Activated CD4-positive, alpha-beta T cell treated with anti-CD3 and anti-CD28 coated beads, Interleukin-2, amount 50 U/mL, for 1 hour (primary cell): ENCODE measurements at places on chromosomes 7 and 10.

GRCh38 chr10:17033529-17034260 lies 95.9 kb downstream of the CUBN start:
- DNase-seq, result no peak

GRCh38 chr10:32161586-32161985 lies 105.4 kb upstream of the KIF5B start:
- DNase-seq, result no peak

DNA sequence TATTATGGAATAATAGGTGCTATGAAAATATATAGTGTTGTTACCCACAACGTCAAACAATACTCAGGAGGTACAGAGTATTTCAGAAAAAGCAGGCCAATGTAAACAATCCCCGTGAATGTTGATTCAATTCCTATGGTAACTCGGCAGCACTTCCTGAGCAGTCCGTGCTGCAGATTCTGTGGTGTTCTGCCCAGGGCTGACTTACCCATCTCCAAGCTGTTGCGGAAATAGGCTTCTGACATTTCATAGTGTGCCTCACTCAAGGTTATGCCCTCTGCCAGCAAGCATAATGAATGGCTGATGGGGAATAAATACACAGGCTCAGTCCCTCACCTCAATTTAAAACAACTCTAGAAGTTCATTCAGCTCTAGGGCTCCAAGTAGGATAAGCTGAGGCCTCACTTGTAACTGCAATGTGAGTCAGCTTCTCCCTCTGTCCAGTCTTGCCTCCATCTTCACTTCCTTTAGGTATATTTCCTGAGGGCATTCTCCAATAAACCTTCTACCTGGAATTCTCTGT lies 177.6 kb downstream of the GNAI1 start:
- no peak for DNase-seq

DNA sequence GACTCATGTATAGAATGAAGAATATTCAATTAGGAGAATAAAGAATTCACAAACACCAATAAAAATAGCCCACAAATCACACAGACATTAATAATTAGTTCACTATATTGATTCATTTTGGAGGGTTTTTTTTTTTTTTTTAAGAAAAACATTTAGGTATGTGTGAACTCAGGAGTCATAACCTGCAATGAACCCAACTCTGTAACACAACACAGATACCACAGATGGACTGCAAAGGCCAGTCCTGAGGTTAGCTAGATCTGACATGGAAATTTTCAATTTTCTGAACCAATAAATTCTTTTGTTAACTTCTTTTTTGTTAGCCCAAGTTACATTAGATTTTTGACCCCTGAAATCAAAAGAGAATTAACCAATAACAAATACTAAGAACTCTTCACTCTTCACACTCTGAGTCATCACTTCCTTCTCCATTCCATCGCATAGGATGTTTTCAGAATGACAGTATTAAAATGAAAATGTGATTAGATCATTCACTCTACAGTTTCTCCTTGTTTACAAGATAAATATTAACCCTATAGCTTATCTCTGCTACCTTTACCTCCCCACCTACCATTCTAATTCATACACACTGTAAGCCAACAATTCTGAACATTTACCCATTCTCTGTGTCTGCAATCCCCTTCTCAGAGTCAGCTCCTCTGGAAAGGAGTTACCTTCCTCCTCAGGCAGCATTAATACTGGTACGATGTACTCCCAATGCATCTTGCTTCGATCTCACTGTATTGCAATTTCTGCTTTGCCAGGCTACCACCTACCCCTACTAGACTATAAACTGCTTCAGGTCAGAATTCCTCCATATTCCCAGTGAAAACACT lies 141.5 kb downstream of the LRRN3 start:
- no peak for DNase-seq

GRCh38 chr7:148318102-148318811 lies 272.3 kb upstream of the C7orf33 start:
- no peak for DNase-seq
